ENCODE measurements at places on chromosomes 3 and 15. TPM values are rescaled to one million over a fixed set of nuclear protein-coding genes. Genes with fewer than 3 reads are reported as not detected.

The WDR82 gene
- total RNA-seq = 129 TPM

The GUCA1C gene
- not detected for total RNA-seq

The TRIM42 gene
- total RNA-seq = not detected

The DNAH12 gene
- total RNA-seq = 0.05 TPM

The STXBP5L gene
- total RNA-seq = not detected

The P2RY13 gene
- total RNA-seq = not detected

The HHLA2 gene
- 1.8 TPM for total RNA-seq

The DGKG gene
- 0.34 TPM for total RNA-seq

The SLC30A4 gene
- total RNA-seq = 1.6 TPM

The KBTBD13 gene
- total RNA-seq = not detected

The SEMA3G gene
- total RNA-seq = 0.33 TPM

The LYZL4 gene
- not detected for total RNA-seq

The SCN11A gene
- 0.21 TPM for total RNA-seq

The NR2E3 gene
- not detected for total RNA-seq

The FAM162A gene
- 51.2 TPM for total RNA-seq

The DUOXA2 gene
- not detected for total RNA-seq

The PLAAT1 gene
- 0.47 TPM for total RNA-seq

The BRPF1 gene
- 37.0 TPM for total RNA-seq

The THAP10 gene
- not detected for total RNA-seq

The THRB gene
- total RNA-seq = not detected

The ACSBG1 gene
- not detected for total RNA-seq

The CHL1 gene
- total RNA-seq = not detected

The C3orf49 gene
- total RNA-seq = not detected

The ABI3BP gene
- total RNA-seq = 0.32 TPM

The FGF7 gene
- not detected for total RNA-seq

The C2CD4B gene
- total RNA-seq = not detected

The BOC gene
- 0.62 TPM for total RNA-seq

The ARRDC4 gene
- 0.60 TPM for total RNA-seq

The MYL3 gene
- not detected for total RNA-seq

The ADAMTS17 gene
- 0.19 TPM for total RNA-seq

The PDE8A gene
- 29.3 TPM for total RNA-seq

The ADAMTSL3 gene
- total RNA-seq = not detected

The TMEM212 gene
- total RNA-seq = not detected

The VWA5B2 gene
- not detected for total RNA-seq

The SCAANT1 gene
- not detected for total RNA-seq

The PPP2R3A gene
- total RNA-seq = 0.54 TPM

The ALDH1L1 gene
- total RNA-seq = 0.34 TPM

The P2RY1 gene
- 1.9 TPM for total RNA-seq

The LRRIQ4 gene
- total RNA-seq = 0.32 TPM

The INKA1 gene
- 0.49 TPM for total RNA-seq

The GRAMD2A gene
- total RNA-seq = not detected

The KNG1 gene
- total RNA-seq = not detected

The IP6K1 gene
- total RNA-seq = 26.2 TPM

The EFCC1 gene
- 0.18 TPM for total RNA-seq

The IMPG2 gene
- 0.45 TPM for total RNA-seq

The FETUB gene
- not detected for total RNA-seq

The CEMIP gene
- not detected for total RNA-seq

The CLSTN2 gene
- not detected for total RNA-seq

The SLC27A2 gene
- 54.7 TPM for total RNA-seq

The CPNE9 gene
- total RNA-seq = 0.11 TPM

The MUSTN1 gene
- 3.6 TPM for total RNA-seq

The NR1I2 gene
- 0.60 TPM for total RNA-seq

The CYP8B1 gene
- total RNA-seq = not detected

The RTP4 gene
- total RNA-seq = 1.3 TPM

The CTXN2 gene
- not detected for total RNA-seq

The SAMMSON gene
- total RNA-seq = not detected

The SPTSSB gene
- not detected for total RNA-seq

The THBS1 gene
- 7.5 TPM for total RNA-seq

The PP2D1 gene
- total RNA-seq = not detected

All from activated naive CD4-positive, alpha-beta T cell treated with anti-CD3 and anti-CD28 coated beads, Interleukin-2, amount 50 U/mL, for 72 hours (primary cell).